ENCODE measurements at places on chromosomes 5 and 9.

DNA sequence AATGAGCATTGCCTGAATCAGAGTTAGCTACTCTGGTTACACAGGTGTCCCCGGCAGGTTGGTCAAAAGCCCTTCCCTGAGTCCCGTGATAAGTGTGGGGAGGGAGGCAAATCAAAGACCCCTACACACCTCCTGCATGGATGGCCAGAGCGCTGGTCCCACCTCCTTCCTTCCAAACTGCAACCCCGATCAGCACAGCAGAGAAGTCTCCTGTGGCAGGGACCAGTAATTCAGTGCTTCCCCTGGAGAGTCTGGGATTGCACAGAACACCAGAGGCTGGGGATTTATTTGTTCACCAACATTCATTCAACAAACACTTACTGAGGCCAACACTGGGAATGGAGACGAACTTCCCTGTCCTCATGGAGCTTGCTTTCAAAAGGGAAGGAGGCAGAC is 46.2 kb downstream of the NSUN2 start:
- DNase-seq = no peak

- DNase-seq = no peak
These were observed 102.3 kb upstream of the MAP3K1 start for GRCh38 chr5:56712895-56713591.

- peak; percentile 46 for DNase-seq
These were observed 101.1 kb upstream of the ZNF366 start for GRCh38 chr5:72608297-72608696.

DNA sequence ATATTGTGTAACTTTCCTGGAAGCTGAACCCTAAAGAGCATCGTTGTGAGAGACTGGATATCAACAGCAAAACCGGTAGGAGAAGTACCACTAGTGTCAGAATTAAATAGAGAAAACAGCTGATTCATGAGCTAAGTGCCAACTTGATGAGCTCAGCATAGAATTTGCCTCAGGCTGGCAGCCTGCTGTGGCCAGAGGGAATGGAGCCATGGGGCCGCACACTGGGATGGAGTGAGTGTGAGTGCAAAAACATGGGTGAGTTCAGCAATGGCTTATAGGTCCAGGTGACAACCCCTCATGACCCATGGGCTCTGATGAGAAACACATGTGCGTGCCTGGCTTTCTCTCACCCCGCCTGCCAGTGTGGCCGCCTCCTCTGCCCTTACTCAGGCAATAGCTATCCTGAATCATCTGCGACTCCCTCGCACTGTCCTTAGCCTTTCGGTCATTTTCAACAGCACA is 25.4 kb downstream of the ADAMTS16 start:
- no peak for DNase-seq

Measured in NCI-H524 (cell line).